Stimulated activated CD4-positive, alpha-beta T cell treated with anti-CD3 and anti-CD28 coated beads, Interleukin-4, amount 100 ng/mL, for 4 hours (primary cell): ENCODE measurements at places on chromosomes 6 and 20.

DNA sequence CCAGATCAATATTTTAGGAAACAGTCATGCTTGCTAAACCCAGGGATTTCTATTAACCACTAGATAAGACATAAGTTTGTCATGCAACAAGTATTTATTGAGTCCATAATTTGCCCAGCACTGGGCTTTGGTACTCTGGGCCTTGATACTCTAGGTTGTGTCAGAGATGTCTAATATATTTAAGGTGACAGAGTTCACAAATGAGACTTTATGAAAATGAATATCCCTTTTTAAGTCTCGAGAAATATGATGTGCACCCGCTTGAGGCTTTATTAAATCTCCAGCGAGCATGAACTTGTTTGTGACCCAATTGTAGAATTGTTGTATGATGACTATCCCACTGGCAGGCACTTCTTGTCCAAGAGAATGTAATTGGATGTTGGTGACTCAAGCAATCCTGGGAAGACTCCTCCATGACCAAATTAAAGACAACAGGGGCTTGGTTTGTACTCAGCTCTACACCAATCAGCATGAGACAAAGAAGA is 109.2 kb downstream of the ESR1 start:
- DNase-seq = no peak

- DNase-seq = no peak
These were observed 278.2 kb downstream of the TFAP2A start for GRCh38 chr6:10136636-10137035.

DNA sequence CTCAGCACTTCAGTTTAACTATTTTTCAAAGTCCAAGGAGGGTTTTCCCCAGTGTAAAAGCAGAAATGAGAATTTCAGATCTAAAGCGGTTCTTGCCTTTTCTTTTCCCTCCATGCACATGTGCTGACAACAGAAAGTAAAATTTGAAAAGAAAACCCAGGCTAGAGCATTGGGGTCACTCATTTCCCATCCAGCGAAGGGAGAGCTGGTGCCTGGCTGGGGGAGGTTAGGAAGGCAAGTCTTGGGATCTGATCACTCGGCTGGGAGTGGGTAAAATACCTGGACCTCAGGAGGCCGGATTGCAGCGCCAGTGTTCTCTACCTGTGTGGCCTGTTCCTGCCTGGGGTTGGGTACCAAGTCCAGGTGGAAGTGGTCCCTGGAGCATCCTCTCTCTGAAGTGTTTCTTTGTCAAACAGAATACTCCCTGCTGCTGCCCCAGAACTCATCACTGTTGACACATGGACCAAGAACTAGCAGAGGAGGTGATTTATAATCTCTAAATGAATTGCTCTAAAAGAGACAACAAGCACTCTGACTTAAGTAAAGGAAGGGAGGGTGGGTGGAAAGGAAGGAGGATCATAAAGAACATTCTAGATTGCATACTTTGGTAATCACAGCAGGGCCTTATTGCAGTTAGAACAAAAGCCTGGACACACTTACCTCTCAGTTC is 136.0 kb downstream of the MTHFD1L start:
- DNase-seq = no peak

DNA sequence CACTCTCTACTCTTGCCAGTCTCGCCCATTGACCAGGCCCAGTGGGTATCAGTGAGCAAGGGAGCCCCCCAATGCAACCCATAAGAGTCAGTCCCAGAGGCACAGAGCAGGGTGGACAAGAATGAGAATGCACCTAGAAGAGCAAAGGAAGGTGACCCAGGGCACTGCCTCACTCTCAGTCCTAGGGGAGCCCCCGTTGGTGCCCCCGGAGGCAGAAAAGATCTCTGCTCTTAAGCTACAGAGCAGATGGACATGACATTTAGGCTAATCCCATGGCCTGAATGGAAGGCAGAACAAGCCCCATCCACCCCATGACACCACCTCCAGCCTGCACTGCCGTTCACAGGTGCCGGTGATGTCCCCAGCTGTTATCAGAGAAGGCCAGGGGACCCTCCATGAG is 50.7 kb upstream of the PLEKHG1 start:
- DNase-seq = no peak

DNA sequence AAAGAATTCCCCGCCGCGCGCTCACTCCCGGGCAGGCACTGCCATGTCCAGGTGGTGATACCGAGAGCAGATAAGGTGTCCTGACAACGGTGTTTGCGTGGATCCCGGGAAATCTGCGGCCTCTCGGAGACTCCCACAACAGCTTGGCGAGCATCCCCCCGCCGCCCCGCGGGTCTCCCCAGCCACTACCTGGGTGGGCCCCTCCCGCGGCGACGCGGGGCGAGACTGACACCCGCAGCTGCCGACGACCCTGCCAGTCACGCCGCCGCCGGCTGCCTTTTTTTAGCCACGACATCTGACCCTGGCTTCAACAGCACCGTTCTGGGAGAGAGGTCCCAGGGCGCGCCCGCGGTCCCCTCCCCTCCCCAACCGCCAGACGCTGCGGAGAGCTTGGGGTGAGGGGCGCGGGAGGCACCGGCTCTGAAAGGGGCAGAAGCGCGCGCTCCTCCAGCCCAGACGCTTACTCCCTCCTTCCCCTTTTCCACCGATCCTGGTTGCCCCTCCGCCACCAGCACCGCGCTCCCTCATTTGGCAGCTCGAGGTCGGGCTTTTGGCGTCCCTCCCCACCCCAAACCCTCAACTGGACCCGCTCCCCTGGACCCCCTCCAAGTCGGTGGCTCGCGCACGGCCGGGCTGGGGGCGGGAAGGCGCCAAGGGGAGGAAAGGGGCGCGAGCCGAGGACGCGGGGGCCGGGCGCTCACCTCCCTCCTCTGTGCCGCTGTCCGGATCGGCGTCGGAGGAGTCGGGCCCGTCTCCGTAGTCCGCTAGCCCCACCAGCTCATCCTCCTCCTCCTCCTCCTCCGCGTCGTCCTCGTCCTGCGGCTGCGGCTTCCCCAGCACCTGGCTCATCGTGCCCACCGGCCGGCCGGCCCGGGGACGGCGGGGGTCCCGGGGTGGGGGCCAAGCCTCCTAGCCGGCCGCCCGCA is 665 bp downstream of the RRAGD start:
- DNase-seq = peak; percentile 22

GRCh38 chr20:53413186-53413631 is 180.4 kb downstream of the ZNF217 start:
- peak; percentile 28 for DNase-seq

GRCh38 chr6:106757267-106757666 is 127.9 kb downstream of the QRSL1 start:
- no peak for DNase-seq

DNA sequence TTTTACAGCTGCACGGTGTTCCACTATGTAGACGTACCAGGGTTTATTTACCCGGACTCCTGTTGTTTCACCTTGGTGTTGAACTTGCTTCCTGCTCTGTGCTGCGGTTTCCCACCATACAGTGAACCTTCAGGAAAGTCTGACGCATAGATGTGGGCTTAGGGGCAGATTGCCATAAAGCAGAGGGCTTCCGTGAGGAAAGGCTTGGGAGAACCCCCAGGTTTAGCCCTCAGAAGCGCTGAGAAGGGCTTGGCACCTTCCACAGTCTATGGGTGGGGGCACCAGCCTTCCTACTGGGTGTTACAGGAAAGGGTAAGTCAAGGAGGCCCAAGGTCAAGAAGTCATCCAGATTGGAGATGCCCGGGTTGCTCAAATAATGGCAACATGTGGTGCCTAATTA is 19.2 kb upstream of the MRPS18A start:
- DNase-seq = no peak

- peak; percentile 39 for DNase-seq
These were observed 8.1 kb upstream of the ATXN1 start for GRCh38 chr6:16769131-16769985.

GRCh38 chr20:1897965-1898464 is 2.8 kb downstream of the SIRPA start:
- DNase-seq = no peak

GRCh38 chr6:157063176-157063905 is 260.0 kb downstream of the TMEM242 start:
- DNase-seq = no peak

- no peak for DNase-seq
These were observed 774.5 kb downstream of the EYS start for GRCh38 chr6:64932486-64932885.
